ENCODE measurements at places on chromosomes 6 and 20. TPM values are rescaled to one million over a fixed set of nuclear protein-coding genes. Genes with fewer than 3 reads are reported as not detected.

DNA sequence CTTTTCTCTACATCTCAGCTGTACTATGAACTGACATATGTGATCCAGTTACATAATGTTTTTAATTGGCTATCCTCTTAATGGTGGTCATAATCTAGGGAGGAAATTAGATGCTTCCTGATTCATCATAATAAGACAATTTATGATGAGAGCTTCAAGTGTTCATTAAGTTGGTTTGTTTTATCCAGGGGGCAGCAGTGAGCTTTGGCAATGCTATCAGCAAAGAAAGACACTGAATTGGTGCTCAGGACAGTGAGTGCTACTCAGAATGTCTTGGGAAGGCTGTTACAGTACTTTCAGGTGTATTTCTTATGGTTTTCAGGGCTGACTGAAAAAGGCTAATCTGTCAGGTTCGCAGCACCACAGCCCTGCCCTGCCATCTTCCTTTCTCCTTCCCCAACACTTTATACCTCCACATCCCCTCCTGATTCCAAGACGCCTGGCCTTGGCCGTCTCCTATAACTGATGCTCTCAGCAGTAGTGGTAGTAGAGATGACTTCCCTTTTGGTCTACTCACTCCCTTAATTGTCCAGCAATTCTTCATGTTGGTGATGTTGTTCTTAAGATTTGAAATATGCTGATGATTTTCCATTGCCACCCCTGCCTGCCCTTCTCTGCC is 67.0 kb upstream of the TNFAIP3 start:
- DNase-seq = peak; percentile 75

GRCh38 chr6:160764847-160765246 is 62.8 kb downstream of the PLG start:
- no peak for DNase-seq

GRCh38 chr6:45036103-45036502 is 292.0 kb upstream of the RUNX2 start:
- DNase-seq = no peak

DNA sequence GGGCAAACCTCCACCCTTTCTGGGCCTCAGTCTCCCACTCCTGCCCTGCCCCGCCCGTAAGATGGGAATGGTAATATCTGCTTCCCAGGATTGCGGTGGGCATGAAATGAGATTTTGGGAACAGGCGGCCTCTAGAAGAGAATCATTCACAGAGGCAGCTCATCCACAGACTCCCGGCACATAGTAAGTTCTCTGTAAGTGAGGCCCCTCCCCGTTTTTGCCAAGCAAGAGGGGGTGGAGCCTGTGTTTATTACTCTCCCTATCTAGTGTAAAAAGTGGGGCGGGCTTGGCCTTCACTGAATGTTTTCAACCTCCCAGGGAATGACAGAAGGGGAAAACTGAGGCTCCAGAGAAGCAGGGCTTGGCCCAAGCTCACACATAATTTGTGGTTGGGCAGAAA is 20.0 kb downstream of the SUN5 start:
- no peak for DNase-seq

GRCh38 chr20:63123331-63123741 is 92.6 kb downstream of the YTHDF1 start:
- DNase-seq = no peak

GRCh38 chr20:58790454-58790853 is 60.2 kb downstream of the GNAS-AS1 start:
- no peak for DNase-seq

GRCh38 chr6:142900227-142900971 is 44.6 kb downstream of the HIVEP2 start:
- DNase-seq = no peak

DNA sequence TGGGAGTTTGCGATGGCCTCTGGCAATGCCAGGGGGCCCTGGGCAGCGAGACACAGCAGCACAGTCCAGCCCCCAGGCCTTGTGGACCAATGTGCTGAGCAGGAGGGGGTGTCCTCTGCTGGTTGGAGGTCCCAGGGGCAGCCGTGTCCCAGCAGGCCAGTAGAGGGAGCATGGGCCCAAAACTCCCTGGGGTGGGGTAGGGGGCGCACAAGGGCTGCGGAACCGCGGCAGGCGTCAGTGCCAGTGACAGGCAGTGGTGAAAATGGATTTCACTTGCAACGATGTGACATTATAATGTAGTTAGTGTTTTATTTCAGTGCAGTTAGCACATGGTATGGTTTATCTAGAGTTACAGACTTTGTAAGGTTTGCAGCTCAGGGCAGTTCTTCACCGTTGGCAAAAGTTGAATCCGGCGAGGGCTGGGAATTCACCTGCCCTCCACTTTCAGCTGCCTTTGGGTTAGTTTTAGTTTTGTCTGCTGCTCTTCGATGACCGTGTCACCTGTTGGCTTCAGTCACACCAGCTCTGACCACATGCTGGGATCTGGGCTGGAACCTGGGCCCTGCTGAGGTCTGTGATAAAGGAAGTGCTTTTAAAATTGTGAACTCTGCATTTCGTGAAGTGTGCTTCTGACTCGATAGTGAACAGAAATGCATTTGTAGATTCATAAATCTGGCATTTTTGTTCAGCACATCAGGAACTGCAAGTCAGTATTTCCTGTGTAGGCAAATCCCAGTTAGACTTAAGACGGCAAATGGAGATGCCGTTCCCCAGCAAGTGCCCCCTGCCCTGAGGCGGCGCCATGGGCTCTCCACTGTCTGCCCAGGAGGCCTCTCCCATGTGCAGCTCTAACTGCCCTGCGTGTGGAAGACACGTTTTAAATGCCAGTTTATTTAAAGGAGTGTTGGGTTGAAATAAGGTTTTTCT is 46.8 kb downstream of the PYGB start:
- no peak for DNase-seq

DNA sequence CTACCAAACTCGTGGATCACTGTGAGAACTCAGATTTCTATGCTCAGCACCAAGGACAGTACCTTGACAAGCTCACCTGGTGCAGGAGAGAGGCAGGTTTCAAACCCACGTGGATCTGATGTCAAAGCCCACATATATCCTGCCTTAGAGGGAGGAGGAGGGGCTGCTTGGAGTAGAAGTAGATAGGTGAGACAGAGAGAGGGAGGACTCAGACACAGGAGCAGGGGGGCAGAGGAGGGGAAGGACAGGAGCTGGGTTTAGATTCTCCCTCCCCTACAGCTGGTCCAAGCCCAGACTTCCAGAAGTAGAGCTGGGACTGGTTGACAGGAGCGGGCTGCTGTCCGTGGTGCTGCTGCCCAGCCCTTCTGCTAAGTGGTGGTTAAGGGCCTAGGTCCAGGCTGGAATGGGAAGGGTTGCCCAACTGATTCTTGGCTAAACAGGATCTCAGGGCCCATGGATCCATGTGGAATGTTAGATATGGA is 77.5 kb downstream of the CDH22 start:
- peak; percentile 27 for DNase-seq

DNA sequence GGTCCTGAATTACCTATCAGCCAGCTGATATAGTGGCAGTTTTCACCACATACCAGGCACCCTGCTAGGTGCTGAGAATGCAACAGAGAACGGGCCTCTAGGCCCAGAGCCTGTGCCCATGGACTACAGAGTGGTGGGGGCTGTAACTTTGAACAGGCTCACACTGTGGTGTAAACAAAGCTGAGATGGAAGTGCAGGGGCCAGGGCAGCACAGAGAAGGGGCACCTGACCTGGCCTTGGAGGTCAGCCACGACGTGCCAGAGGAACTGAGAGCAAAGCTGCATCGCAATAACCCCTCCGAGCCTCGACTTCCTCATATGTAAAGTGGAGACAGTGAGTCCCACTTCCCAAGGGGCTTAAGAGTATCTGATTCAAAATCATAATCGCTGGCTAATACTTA is 105.8 kb downstream of the MAFB start:
- no peak for DNase-seq

GRCh38 chr6:26196846-26197635 is 109.8 kb downstream of the HFE start:
- peak; percentile 90 for DNase-seq

- DNase-seq = no peak
Observed at GRCh38 chr6:134510142-134510541, 192.2 kb upstream of the SGK1 start.

DNA sequence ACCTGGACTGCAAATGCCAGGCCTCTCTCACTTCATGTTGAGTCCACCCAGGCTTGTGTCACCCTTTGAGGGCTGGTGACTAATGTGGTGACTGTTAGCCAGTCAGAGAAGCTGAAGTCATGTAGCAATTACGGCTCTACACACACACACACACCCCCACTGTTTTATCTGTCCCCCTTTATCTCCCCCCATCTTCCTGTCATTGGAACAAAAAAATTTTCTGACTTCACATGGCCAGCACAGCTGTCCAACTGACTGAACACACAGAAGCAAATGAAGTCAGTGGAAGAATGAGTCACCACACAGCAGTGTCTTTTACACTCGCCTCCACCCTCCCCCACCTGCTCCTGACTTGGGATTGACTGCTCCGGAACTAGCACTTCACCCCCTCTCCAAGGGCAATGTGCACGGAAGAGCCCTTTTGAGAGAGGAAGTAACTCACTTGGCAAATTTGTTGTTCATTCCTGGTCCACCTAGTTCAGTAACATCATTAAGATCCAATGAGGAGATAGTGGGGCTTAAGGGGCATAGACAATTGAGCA is 198.0 kb downstream of the RNF144B start:
- DNase-seq = peak; percentile 81

DNA sequence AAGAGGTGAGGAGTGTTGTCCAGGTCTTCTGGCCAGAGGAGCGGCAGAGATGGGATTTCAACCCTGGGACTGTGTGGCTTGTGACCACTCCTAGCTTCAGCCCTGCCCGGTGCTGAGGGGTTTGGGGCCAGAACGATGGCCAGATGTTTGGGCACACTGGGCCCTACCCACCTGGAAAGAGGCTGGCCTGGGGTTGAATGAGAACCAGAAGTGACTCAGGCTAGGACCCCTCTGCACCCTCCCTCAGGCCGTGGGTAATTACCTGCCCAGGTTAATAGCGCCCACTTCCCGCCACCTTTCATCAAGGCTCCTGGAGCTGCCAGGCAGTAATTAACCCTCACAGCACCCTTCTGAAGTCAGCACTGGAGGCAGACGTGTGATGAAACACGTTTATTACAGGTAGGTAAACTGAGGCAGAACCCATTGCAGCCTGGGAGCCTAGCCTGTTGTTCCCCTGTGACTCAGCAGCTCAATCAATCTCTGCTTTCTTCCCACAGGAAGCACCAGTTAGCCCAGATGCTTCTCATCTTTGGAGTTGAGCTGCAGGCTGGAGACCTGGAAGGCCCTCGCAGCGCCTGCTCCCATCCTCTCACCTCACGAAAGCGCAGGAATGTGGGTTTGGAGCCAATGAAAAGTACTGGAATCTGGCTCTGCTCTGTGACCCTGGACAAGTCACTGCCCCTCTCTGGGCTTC is 120.8 kb downstream of the CEBPB start:
- DNase-seq = no peak

DNA sequence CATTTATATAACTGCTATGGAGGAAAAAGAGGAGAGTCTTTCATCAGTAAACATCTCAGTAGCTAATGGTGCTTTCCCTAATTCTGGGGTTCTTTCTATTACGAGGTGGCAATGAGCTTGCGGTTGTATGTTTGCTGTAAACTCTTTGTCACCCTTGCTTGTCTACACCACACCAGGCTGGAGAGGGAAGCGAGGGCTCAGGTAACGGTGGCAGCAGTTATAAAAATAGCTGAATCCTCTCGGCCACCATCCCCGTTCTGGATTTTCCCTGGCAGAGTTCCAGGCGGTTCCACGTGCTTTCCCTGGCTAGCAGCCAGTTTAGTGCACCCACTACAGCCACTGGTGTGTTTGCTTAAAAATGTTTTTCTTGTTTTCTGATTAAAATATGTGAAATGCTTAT is 39.0 kb downstream of the MAS1 start:
- peak; percentile 36 for DNase-seq

DNA sequence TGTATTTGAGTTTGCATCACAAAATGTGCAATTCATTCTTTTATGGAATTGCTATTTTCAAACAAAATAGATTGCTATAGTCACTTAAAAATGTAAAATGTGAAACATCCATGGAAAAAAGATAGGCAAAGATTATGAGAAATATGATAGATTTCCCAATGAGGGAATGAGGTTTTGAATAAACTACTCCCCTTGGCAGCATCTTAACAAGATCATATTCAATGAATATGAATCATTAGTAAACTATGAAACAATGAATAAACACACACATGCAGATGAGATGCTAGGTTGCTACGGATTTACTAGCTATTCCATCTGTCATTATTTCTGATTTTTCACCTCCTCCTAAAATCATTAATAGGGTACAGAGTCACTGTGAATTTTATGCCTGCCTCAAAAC is 401.8 kb downstream of the PHF3 start:
- DNase-seq = no peak

DNA sequence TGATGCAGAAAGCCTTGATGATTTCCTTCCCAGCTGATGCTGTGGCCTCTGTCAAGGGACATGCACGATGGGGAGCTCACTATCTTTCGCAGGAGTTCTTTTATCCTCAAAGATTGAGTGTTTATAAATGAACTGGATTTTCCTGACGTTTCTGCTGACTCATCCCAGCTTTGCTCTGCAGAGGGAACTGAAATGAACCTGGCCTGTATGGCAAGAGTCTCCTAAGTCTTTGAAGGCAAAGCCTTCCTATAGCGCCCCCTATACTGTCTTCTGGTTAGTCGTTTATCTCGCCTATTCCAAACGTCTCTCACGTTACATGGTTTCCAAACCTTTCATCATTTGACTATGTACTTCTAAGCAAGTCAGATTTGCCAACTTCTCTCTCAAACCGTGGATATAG is 565.3 kb downstream of the KIF16B start:
- DNase-seq = no peak

DNA sequence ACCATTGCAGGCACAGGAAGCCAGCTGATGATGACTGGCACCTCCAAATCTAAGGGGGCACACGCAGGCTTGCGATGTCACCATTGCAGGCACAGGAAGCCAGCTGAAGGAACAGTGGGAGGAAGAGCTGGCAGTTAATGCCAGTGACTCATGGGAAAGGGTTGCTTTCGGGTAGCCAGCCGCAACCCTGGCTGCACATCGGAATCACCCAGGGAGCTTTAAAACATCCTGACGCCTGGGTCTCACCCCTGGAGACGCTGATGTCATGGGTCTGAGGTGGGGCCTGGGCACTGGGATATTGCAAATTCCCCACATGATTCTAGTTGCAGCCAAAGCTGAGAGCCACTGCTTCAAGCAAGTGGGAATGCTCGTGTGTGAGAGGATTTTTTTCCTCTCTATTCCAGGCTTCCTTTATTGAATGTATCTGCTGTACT is 16.1 kb upstream of the CCN6 start:
- DNase-seq = peak; percentile 95

DNPH1 gene
- total RNA-seq = 81.6 TPM

BEND6 gene
- 2.1 TPM for total RNA-seq

ADAM33 gene
- total RNA-seq = 0.10 TPM

WFDC2 gene
- total RNA-seq = 1.6 TPM

PSMB1 gene
- total RNA-seq = 429 TPM

TTLL9 gene
- total RNA-seq = not detected

C6orf58 gene
- total RNA-seq = 1.0 TPM

CLPSL1 gene
- total RNA-seq = not detected

Data from renal cortical epithelial cell (primary cell).